Activated T-helper 1 cell treated with anti-CD3 and anti-CD28 coated beads, Interleukin-12 subunit alpha, Interleukin-12 subunit beta, Interleukin-2, Interleukin-4 antibody, amounts not matched to agents 30 ng/mL and 10 ng/mL and 1 ng/mL, durations not matched to agents 14 hours and 24 hours and 36 hours (primary cell): ENCODE measurements at places on chromosomes 7 and 10.

GRCh38 chr10:1362589-1363445 is 306.6 kb downstream of the WDR37 start:
- H3K4me1 ChIP-seq = peaks cover 5% of the 10 kb centered on the region
- no peak overlapping the region for H3K27ac ChIP-seq
- DNase-seq = no peak

DNA sequence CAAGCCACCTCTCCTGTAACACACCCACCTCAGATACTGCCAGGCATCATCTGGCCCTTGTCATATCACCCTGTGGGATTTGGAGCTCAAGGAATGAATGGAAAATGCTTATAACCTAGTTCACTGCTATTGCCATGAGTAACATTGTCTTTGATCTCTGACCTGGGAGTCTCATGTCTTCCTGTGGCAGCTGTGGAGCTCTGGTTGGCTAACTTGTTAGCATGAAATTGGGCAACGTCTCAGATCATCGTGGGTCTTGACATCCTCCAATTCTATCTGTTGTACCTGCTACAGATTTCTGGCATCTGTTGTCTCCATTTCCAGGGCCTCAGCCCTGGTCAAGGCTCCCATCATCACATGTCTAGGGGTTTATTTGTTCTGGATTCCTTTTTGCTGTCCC is 2.2 kb upstream of the TMEM270 start:
- DNase-seq = no peak

- peaks cover 1% of the 10 kb centered on the region for H3K36me3 ChIP-seq
- no peak for DNase-seq
- H3K27ac ChIP-seq = no peak overlapping the region
- no peak overlapping the region for H3K4me3 ChIP-seq
Measured at GRCh38 chr10:28331066-28331465, 28.2 kb upstream of the MPP7 start.

- peaks cover 5% of the 10 kb centered on the region for H3K4me1 ChIP-seq
- H3K36me3 ChIP-seq = no peaks in the 10 kb centered on the region
- no peak overlapping the region for H3K4me3 ChIP-seq
- H3K27ac ChIP-seq = no peak overlapping the region
Measured at GRCh38 chr10:75103881-75104686, 7.4 kb upstream of the SAMD8 start.

DNA sequence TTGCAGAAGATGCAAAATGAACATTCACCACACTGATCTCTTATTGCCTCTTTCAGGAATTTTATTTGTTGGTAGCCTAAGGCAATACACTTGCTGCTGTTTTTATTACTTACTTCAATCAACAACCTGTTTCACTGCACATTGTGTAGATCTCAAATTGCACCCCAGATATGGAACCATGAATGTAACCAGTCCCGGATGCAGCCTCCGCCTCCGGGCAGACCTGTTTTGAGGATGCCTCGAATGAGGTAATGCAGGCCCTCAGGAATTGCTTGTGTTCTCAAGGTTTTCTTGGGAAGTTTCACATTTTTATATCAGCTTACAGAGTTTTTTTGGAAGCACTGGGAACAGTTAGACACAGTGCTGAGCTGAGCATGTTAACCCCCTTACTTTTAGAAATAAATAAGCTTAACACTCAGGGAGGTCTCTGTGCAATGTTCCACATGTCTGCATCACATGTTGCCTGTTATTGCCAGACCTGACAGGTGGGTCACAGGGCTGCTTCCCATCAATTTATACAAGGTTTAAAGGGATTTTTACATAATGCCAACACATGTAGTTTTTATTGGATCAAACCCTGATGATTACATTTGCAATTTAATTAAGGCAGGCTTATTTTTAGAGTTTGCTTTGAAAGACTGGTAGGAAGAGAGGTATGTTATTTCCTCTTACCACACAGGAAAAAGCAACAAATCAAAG is 193.1 kb upstream of the POM121L12 start:
- DNase-seq = no peak
